Omental fat pad (tissue), 4 donors: ENCODE measurements at places on chromosomes 7 and 10. TPM values are rescaled to one million over a fixed set of nuclear protein-coding genes. Genes with fewer than 3 reads are reported as not detected.

Gene PVRIG
- 0.74 TPM for total RNA-seq

Gene GJC3
- 0.74 TPM for total RNA-seq

Gene FRMPD2
- not detected for total RNA-seq

Gene NPY
- not detected for total RNA-seq

Gene RBM20
- total RNA-seq = 1.7 TPM

Gene NCF1
- total RNA-seq = 2.4 TPM

Gene CRYGN
- not detected for total RNA-seq

Gene GIMAP4
- total RNA-seq = 16.1 TPM

Gene AGBL3
- 1.6 TPM for total RNA-seq

GRCh38 chr10:101103430-101103829, 27.7 kb upstream of the TLX1 start:
- no peak for DNase-seq

DNA sequence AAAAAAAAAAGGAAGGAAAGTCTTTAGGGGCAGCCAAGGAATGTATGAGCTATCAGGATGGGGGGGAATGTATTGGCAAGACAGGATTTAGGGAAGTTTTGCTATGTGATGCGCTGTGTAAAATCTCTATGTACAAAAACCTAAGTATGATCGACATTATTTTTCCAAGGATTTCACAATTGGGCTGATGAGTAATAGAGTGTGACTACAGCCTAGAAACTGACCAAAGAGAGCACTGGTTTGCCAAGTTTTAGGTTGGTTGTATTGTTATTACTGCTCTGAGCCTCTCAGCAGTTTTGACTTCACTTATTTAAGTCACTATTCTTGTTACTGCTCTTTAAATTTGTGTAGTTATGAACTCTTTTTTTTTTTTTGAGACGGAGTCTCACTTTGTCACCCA, 107.3 kb downstream of the NRCAM start:
- no peak for DNase-seq

GRCh38 chr10:96700374-96701099, 19.8 kb downstream of the PIK3AP1 start:
- no peak for DNase-seq

GRCh38 chr7:157516311-157516710, 179.5 kb downstream of the DNAJB6 start:
- DNase-seq = no peak

DNA sequence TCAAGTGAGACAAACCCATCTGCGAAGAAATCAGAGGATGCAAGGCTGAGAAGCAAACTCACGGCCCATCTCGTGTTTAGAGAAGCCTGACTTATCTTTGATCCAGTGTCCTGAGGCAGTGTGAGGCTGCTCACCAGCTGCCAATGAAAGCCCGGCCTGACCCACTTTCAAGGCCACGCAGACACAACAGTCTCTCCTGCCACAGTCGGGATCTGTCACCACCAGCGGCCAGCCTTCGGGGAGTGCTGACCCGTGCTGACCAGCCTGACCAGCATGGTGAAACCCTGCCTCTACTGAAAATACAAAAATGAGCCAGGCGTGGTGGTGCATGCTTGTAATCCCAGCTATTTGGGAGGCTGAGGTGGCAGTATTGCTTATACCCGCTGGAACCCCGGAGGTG, 7.4 kb upstream of the DNAJB6 start:
- no peak for DNase-seq

DNA sequence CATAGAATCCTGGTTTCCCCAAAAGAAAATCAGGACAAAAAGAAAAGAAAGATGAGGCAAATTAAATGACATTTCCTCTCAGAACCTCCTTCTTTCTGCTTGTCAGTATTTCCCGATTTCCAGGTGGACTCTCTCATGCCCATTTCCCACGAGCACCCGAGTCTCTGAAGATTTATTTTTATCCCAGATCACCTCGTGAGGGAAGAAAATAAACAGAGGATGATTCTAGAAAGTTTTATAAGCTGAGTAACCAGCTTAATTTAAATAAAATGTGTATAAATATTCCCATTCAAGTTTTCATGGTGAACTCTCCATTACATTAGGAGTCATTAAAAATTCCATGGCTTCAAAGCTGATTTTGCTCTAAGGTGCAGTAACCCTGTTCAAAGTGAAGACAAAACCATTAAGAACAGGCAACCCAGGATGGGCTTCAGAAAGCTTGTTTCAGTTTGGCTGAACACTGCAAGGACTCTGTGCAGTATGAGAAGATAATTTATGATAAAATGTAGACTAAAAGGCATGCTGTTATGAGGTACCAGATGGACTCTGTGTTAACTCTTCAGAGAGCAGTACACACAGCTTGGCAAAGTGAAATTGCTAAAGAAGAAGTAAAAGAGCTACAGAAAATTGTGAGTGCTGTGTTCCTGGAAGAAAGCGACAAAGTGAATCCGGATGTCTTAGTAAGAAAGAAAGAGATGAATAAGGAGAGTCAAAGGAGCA, 521.3 kb upstream of the LRRN3 start:
- DNase-seq = no peak

- DNase-seq = no peak
These were observed 180.9 kb downstream of the REEP3 start for GRCh38 chr10:63702092-63702491.

DNA sequence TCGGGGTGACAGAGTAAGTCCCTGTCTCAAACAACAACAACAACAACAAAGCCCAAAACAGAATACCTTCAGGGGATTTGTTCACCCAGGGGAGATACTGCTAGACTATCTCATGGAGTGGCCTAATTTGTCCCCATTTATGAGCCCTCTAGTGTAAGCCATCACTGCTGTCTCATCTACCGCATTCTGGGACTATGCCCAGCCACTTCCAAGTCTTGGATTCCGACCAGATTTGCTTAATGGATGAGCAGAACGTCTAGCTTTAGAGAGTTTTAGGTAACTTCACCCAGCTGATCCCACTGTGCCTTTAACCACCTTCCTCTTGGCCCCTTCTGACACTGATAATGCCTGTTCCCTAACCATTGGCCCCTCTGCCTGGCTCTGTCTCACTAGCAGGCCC, 47.1 kb downstream of the PAPSS2 start:
- no peak for DNase-seq

GRCh38 chr7:30472784-30473775, 5.5 kb downstream of the NOD1 start:
- no peak for DNase-seq

DNA sequence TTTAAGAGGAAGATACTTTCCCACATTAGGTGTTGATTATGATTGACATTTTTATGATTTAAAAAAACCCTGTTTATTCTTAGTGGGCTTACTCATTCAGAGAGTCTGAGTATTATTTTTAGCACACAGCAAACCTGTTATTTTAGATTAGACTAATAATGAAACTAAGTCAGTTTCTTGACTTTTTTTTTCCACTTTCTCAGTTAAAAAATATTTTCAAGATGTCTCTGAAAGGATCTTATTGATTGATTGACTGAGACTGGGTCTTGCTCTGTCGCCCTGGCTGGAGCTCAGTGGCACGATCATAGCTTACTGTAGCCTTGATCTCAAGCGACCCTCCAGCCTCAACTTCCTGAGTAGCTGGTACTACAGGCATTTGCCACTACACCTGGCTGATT, 20.4 kb upstream of the INPP5F start:
- DNase-seq = no peak

DNA sequence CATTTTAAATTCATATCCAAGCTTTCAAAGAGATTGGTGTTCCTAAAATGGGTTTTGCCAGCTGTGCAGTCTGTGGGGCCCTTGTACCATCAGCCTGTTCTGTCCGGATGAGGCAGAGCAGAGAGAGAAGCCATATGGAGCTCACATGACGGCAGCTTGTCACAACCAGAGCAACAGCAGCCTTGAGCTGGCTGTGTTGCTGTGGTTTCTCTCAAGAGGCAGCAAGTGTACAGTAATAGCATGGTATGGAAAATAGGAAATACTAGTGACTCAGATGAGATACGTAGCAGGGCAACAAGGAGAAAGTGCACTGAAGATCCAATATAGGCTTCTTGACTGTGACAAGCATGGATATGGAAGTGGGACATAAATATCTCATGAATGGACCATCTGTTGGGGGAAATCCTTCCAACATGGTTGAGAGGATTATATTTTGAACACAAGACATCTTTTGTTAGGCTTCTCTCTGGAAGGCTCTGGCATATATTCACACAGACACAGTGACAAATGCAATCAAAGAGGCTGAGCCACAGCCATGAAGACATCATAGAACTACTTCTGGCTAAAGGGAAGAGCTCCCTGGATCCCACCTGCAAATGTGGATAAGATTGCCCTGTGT, 251.0 kb upstream of the TAC1 start:
- DNase-seq = no peak

GRCh38 chr7:153188630-153189029, 429.1 kb downstream of the ACTR3B start:
- no peak for DNase-seq
